ENCODE measurements at places on chromosomes 5 and 9. TPM values are rescaled to one million over a fixed set of nuclear protein-coding genes. Genes with fewer than 3 reads are reported as not detected.

DNA sequence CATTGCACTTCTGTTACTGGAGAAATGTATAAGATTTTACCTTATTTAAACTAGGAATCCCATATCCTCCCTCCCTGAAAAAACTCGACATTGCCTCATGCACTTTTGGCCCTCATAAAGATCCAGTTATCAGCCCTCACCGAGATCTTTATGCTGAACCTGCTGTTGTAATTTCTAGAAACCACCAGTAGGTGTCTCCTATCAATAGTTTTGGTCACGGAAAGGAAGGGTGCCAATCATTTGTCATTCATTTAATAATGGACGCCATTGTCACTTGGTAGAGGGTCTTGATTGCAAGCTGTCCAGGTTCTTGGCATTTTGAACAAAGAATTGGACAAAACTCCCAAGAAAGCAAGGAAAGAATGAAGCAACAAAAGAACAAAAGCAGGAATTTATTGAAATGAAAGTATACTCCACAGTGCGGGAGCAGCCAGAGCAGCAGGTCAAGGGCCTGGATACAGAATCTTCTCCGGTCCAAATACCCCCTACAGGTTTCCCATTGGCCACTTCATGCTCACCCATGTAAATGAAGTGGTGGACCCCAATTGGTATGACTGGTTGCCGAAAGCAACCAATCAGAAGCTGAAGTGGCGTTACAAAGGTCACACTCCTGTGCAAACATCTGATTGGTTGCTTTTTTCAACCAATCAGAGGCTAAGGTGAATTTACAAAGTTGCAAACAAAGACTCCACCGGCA is 524.3 kb downstream of the PSAT1 start:
- no peak for DNase-seq
- peak overlapping the region; percentile 40 for H3K4me3 ChIP-seq
- no peaks in the 10 kb centered on the region for H3K4me1 ChIP-seq
- no peak overlapping the region for H3K27ac ChIP-seq

The LCN2 gene
- total RNA-seq: 10.0 TPM

DNA sequence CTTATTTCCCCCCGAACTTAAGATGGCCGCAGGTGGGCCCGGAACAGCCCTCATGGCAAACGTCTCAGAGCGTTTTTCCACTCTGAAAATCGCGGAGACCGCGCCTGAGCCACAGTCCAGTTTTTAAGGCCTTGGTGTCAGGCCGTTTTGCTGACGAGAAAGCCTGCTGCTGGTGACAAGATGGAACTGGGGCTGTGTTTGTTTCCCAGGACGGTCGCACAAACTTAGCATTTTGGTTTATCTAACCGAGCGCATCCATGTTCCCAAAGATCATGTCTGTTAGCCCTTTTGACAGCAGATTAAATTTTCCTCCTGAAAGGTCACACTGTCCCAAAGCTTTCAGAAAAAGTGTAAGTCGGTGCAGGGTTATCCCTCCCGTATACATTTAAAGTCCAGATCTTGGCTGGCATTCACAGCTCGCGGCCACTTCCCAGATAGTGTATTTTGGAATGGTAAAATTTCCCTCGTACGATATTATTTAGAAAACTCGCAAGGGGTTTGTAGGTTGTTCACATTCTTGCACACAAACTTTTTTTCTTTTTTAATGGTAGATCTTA is 812 bp downstream of the SREK1 start:
- DNase-seq: no peak
- H3K36me3 ChIP-seq: no peaks in the 10 kb centered on the region
- no peaks in the 10 kb centered on the region for H3K27me3 ChIP-seq
- H3K4me1 ChIP-seq: peaks cover 17% of the 10 kb centered on the region
- H3K27ac ChIP-seq: peak overlapping the region; percentile 100

- no peaks in the 10 kb centered on the region for H3K36me3 ChIP-seq
- no peak for DNase-seq
- H3K4me1 ChIP-seq: no peaks in the 10 kb centered on the region
- H3K4me3 ChIP-seq: no peak overlapping the region
- H3K27ac ChIP-seq: no peak overlapping the region
- no peaks in the 10 kb centered on the region for H3K27me3 ChIP-seq
These were observed 84.1 kb upstream of the MEGF10 start for GRCh38 chr5:127206320-127207113.

The GMCL2 gene
- not detected for total RNA-seq

DNA sequence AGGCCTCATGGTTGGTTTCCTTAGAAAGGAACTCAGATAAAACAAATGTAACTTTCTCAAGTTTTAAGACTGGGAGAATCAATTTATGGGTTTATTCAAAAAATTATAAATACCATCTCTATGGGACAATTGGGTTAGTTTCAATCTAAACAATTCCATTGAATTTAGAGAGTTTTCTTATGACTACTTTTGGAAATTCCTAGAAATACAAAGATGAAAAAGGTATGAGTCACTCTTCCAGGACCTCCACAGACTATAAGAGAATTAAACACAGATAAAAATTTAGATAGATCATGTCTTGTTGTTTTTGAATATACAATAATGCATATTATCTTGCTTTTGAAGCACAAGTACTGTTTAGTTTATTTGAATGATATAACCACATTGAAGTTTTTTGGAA is 188.7 kb downstream of the CHSY3 start:
- no peak for DNase-seq
- no peak overlapping the region for H3K4me3 ChIP-seq
- H3K4me1 ChIP-seq: no peaks in the 10 kb centered on the region

The DOK3 gene
- total RNA-seq: 10.2 TPM

GRCh38 chr5:37606632-37607248 is 227.6 kb downstream of the WDR70 start:
- peaks cover 4% of the 10 kb centered on the region for H3K36me3 ChIP-seq
- no peak overlapping the region for H3K4me3 ChIP-seq

- peaks cover 2% of the 10 kb centered on the region for H3K36me3 ChIP-seq
- H3K27me3 ChIP-seq: no peaks in the 10 kb centered on the region
These were observed 41.4 kb downstream of the SYK start for GRCh38 chr9:90842996-90843395.

DNA sequence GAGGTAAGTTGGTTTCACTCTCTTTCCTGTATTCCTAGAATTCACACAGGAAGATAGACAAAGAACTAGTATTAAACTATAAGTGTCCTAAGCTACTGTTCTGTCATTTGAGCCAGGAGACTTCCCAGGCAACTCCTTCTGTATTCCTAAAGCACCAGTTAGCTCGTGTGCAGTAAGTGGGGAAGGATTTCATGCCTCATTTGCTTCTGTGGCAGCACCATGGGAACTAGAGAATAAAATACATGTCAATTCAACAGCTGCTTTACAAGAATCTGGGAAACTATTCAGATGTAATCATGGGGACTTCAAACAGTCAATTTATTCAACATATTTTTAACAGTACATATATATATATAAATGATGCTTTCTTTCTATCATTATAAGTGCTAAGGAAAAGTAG is 762.3 kb downstream of the PRELID2 start:
- no peaks in the 10 kb centered on the region for H3K4me1 ChIP-seq
- no peak for DNase-seq
- H3K4me3 ChIP-seq: no peak overlapping the region
- H3K27me3 ChIP-seq: no peaks in the 10 kb centered on the region

The TSSK1B gene
- total RNA-seq: not detected

The PCDHGA7 gene
- total RNA-seq: 0.67 TPM

The TRIM14 gene
- 19.9 TPM for total RNA-seq

- H3K27ac ChIP-seq: no peak overlapping the region
- no peaks in the 10 kb centered on the region for H3K27me3 ChIP-seq
These were observed 157.9 kb upstream of the TAS2R1 start for GRCh38 chr5:9787861-9788600.

DNA sequence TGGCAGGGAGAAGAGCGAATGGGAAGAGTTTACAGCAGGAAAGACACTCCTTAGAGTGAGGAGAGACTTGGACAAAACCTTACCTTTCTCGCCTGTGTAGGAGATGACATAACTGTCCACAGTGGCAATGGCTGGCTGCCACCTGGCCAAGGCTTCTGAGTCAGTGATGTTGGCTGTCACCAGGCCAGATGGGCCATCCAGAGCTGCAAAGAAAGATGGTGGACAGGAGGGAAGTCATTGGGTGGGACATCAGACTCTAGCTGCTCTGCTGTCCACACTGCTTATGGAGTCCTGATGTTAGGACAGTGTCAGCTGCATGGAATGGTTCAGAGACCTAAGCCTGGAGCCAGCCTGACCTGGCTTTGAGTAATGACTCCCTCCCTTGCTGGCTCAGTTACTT is 79.8 kb downstream of the TNC start:
- no peak overlapping the region for H3K27ac ChIP-seq
- H3K4me1 ChIP-seq: no peaks in the 10 kb centered on the region
- DNase-seq: no peak
- no peaks in the 10 kb centered on the region for H3K36me3 ChIP-seq
- no peak overlapping the region for H3K4me3 ChIP-seq

DNA sequence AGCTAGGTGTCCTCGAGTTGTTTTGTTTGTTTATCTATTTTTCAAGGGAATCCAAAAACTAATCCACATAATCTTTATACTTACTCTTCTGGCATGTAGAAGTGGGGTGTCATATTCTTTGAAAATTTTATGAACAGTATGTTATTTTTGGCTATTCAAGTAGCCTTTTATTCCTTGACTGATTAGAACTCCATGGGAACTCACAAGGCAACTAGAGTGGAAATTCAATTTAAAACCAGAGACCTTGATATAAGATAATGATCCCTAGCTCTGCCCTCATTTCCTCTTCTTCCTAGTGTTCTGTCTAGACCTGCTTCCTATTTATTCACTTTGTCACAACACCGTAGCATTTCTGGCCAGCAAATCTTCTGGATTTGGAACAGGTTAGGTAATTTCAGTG is 1123.7 kb upstream of the C9orf72 start:
- no peaks in the 10 kb centered on the region for H3K4me1 ChIP-seq
- no peak for DNase-seq
- H3K36me3 ChIP-seq: no peaks in the 10 kb centered on the region
- H3K4me3 ChIP-seq: no peak overlapping the region

- H3K36me3 ChIP-seq: no peaks in the 10 kb centered on the region
- H3K27ac ChIP-seq: no peak overlapping the region
- DNase-seq: no peak
- no peaks in the 10 kb centered on the region for H3K27me3 ChIP-seq
- no peaks in the 10 kb centered on the region for H3K4me1 ChIP-seq
These were observed 137.6 kb upstream of the DAPK1 start for GRCh38 chr9:87359958-87360601.

GRCh38 chr5:159555084-159555483 is 224.8 kb upstream of the IL12B start:
- DNase-seq: no peak
- no peaks in the 10 kb centered on the region for H3K27me3 ChIP-seq
- no peaks in the 10 kb centered on the region for H3K36me3 ChIP-seq
- H3K27ac ChIP-seq: no peak overlapping the region
- H3K4me1 ChIP-seq: no peaks in the 10 kb centered on the region

GRCh38 chr9:92183449-92183848 is 68.2 kb upstream of the SPTLC1 start:
- H3K27ac ChIP-seq: no peak overlapping the region
- no peaks in the 10 kb centered on the region for H3K36me3 ChIP-seq
- H3K27me3 ChIP-seq: no peaks in the 10 kb centered on the region
